Right cardiac atrium (tissue), 5 donors: ENCODE measurements at places on chromosomes 5 and 9.
A peak's percentile ranks its signal among the peaks of the same experiment; 100 is the strongest.

- no peak for DNase-seq
Measured at GRCh38 chr9:23603311-23603710, 222.7 kb downstream of the ELAVL2 start.

GRCh38 chr5:137236849-137237507 is 262.1 kb downstream of the SPOCK1 start:
- no peak for DNase-seq

DNA sequence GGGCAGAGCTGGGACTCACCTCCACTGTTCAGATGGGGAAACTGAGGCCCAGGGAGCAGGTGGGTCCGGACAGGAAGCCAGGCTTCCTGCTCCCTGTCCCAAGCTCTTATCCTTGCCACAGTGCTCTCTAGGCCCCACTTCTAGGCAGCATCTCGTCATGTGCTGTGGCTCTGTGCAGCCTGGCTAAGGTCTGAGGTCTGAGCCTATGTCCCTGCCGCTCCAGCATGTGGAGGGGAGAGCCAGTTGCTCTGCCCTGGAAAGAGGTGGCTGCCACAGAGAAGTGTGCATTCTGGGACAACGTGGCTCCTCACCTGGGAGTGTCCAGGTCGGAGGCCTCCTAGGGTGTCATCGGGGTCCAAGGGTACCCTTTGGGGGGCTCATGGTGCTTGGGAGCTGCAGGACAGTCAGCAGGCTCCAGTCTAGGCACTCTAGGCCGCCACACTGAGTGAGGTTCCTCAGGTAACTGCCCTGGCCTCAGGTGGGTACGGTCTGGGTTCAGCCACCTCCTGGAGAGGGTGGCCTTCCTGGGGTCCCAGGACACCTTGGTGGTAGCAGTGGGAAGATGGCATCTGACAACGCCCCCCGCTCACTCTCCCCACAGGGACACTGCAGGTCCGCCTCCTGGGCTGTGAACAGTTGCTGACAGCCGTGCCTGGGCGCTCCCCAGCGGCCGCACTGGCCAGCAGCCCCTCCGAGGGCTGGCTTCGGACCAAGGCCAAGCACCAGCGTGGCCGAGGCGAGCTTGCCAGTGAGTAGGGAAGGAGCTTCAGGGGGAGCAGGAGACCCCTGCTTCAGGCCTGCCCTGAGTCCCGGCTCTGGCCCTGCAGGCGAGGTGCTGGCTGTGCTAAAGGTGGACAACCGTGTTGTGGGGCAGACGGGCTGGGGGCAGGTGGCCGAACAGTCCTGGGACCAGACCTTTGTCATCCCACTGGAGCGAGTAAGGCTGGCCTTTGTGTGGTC is 10.4 kb downstream of the PKN3 start:
- peak; percentile 61 for DNase-seq

DNA sequence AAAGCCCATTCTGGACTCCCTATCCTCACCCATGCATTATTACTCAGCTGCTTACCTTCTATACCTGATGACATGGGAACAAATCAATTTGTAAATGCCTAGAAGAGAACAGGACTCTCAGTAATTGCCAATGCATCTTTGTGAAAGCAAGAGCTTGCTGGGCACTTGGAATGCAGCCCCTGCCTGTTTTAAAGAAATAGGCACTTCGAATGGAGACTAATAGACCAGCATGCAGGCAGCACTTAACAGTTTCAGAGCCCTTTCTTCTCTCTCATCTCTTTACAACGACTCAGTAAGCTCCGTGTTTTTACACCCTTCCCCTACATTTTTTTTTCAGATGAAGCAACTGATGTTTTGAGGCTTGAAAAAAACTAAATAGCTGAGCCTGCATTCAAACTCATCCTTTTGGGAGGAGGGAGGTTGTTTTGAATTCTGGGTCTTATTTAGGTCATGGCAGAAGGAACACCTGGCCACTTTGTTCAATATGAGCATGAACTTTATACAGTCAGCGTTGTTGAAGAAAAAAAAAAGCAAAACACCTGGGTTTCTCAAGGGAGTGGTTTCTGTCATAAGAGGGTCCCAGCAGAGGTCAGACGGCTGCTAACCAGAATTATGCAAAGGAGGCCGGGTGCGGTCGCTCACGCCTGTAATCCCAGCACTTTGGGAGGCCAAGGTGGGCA is 34.6 kb upstream of the WHRN start:
- DNase-seq: no peak

GRCh38 chr5:68224509-68225187 is 9.1 kb downstream of the PIK3R1 start:
- no peak for DNase-seq

DNA sequence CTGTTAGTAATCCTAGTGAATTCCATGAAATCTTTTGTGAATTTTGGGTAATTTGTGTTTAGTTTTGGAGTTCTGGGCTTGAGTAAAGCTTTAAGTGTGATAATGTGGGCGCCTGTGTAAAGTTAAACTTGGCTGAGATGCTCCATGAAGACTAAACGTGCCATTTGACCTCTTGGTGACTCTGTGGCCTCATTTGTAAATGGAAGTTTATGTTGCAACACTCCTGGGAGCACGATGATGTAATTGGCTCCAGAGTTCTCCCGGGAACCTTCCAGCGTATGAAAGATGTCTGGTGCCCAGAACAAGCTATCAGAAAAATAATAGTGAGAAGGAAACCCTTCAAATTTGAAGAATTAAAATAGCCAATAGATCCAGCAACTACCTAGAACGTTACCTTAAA is 981.2 kb downstream of the TLE4 start:
- DNase-seq: peak; percentile 35

DNA sequence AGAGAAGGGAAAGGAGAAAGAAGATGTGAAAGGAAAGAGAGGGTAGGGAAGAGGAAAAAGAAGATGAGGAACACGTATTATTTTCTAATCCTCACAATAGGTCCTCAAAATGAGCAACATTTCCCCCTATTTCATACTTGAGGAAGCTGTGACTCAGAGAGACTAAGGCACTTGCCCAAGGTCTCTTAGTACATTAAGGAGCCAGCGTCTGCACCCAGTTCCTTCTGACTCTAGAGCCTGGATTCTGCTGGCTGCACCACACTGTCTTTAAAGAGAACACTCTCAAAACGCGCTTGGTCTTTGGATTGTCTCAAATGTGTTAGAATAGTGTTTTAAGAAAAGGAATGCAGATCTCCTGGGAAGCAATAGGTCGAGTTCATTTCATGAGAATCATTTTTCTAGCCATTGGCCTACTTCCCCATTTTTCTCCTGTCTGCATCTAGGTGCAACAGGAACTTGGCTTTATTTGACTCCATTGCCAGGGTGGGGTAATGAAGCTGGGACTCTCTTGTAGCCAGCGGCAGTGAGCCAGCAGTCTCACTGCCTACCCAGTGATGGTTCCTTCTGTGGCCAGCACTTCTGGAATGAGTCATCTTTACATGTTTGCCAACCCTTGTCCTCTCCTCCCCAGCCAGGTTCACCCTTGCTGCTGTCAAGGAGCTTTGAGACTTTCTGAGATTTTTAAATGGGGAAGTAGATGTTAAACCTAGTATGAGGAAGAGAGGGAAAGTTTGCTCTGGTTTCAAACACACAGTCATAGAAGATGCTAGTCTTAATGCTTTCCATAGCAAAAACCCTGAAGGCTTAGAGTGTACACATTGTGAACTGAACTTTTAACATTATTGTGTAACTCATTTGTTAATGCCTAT is 82.7 kb downstream of the DOCK8 start:
- peak; percentile 53 for DNase-seq

DNA sequence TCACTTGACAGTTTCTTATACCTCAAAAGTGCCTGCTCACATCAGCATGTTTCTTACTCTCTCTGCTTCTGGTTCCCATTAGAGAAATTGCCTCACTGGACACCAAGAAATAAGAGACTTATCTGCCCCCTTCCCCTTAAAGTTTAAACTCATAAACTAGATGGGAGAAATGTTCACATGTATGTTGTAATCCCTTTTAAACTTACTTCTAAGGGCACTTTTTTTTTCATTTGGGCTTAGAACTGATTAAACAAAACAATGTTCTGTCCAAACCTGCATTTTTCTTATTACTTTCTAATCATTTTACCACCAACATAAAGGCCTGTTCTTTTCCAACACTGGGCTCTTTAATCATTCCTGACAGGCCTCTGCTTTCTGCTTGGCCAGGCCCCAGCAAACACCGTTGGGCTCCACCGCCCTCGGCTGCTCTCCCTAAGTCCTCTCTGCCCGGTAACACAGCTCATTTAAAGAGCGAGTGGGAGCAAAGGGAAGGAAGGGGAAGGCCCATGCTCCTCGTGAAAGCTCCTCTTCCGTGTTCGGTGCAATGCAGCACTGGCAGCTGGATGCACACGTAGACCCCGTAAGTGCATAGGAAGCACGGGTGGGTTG is 53.4 kb downstream of the ROR2 start:
- DNase-seq: no peak

- no peak for DNase-seq
Measured at GRCh38 chr5:72586788-72587530, 79.7 kb upstream of the ZNF366 start.

- DNase-seq: no peak
Measured at GRCh38 chr5:1442222-1443145, 2.8 kb downstream of the SLC6A3 start.

DNA sequence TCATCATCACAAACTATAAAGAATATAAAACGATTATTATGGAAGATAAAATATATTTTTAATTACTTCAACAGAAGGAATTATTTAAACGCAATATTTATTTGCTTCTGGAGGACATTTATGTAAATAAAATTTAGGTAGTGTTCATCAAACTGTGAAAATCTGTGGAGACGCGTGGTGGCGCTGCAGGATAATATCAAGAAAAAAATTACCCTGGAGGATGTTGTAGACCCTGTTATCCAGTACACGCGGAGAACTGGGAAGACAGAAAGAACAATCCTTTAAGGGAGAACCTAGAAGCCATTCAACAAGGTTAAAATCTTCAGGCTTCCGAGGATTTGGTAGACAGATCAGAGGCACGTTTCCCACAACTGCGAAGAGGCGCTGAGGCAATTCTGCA is at the start of gene PCDHB12:
Gene PCDHB12 (plus strand): TSS at position 242 of the 400 bp plus-strand sequence. CDS start 189 bp downstream, outside the sequence.
- no peak for DNase-seq

DNA sequence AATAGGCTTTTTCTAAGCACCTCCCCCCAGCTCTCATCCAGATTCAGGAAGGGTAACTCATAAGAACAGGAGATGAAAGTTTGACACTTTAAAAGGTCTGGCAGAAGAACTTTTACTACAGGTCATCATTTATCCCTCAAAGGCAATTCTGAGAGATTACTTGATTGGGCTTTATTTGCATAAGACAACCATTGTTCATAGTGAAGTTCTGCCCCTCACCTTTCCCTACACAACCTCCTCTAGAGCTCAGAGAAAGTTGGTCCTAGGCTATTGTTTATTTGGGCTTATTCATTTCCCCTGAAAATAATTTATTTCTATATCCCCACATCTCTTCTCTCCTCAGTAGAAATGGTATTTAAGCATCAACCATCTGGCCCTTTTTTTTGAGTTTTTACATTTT is 568.4 kb downstream of the ZNF608 start:
- no peak for DNase-seq

DNA sequence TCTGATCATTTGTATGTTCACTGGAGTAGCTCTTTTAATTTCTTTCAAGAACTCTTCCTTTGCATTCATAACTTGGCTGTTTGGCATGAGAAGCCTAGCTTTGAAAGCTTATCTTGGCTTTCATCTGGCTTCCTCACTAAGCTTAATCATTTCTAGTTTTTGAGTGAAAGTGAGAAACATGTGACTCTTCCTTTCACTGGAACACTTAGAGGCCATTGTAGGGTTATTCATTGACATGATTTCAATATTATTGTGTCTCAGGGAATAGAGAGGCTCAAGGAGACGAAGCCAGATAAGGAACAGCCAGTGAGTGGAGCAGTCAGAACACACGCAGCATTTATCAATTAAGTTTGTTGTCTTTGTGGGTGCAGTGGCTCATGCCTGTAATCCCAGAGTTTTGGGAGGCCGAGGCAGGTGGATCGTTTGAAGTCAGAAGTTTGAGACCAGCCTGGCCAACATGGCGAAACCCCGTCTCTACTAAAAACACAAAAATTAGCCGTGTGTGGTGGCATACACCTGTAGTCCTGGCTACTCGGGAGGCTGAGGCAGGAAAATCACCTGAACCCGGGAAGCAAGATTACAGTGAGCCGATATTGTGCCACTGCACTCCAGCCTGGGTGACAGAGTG is 98.3 kb downstream of the UGCG start:
- no peak for DNase-seq

GRCh38 chr9:110346325-110346724 is 8.7 kb upstream of the TXNDC8 start:
- DNase-seq: no peak

DNA sequence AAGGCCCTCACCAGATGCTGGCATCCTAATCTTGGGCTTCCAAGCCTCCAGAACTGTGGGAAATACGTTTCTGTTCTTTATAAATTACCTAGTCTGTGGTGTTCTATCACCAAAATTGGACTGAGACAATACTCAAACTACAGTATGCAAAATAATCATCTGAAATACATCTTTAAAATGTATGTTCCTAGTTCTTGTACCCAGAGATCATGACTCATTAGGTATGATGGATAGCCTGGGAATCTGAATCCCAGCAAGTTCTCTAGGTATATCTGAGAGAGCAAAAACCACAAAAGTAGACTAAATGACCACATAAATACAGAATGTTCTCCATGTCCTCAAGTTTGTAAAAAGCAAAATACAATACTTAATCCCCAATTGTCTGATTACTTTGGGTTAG is 166.3 kb downstream of the YIPF5 start:
- no peak for DNase-seq

DNA sequence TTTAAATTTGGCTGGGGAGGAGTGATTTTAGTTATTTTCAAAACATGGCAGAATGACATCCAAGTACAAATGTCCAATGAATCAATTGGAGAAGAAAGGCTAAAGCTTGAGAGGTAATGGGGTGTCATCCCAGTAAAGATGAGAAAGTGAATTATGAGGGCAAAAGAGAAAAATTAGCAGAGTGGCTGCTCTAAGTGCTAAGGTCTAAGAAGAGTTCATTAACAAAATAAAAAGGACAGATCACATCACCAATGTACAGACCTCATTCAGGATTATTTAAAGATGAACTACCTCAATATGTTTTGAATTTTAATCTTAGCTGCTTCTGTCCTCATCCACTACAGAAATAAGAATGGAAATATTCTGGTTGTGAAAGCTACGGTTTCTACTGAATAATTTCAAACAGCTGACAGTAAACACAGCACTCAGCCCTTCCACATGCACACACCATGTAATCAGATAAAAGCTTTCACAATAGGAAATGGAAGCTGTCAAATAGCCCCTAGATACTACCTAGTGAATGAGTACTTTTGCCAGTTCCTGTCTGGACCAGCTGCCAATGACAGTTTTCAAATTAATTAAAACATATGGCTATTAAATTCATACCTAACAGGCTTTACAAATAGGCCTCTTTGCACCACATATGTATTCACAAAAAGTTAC is 171.5 kb downstream of the SSBP2 start:
- no peak for DNase-seq

- no peak for DNase-seq
Measured at GRCh38 chr5:29889051-29889450, 1304.4 kb upstream of the CDH6 start.
